Forelimb muscle (tissue), 1 donor: ENCODE measurements at places on chromosomes 16 and 17. TPM values are rescaled to one million over a fixed set of nuclear protein-coding genes. Genes with fewer than 3 reads are reported as not detected.
A peak's percentile ranks its signal among the peaks of the same experiment; 100 is the strongest.

- DNase-seq = no peak
Observed at GRCh38 chr17:79654350-79654959, 43.6 kb upstream of the RBFOX3 start.

DNA sequence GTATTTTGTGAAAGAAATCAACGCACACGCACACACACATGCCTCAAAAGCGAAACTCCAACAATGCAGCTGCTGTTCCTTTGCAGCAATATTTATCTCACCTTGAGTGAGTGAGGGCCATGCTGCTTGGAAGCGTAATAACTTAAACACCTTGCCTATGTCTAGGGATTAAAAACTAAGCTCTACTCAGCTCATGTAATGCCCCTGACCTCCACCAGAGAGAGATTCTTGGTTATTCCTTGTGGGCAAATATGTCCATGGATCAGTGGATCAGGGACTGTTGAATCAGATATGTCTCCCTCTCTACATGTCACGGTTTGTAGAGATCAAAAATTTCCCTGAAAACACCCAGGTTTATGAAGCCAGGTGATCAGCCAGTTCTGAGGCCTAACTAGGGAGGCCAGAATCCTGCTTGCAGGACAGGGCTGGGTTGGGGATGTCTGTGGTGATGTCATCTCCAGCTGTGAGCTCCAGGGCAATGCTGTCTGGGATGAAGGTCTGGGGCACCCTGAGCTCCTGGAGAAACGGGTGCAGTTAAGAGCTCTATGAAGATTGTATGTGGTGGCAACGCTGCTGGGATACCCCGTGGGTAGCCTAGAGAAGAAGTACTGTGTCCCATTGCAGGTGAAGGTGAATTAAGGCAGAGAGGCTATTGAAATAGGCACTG lies 149.4 kb downstream of the KCNJ12 start:
- DNase-seq = no peak

GRCh38 chr16:73845238-73846006 lies 451.2 kb upstream of the PSMD7 start:
- peak; percentile 8 for DNase-seq

DNA sequence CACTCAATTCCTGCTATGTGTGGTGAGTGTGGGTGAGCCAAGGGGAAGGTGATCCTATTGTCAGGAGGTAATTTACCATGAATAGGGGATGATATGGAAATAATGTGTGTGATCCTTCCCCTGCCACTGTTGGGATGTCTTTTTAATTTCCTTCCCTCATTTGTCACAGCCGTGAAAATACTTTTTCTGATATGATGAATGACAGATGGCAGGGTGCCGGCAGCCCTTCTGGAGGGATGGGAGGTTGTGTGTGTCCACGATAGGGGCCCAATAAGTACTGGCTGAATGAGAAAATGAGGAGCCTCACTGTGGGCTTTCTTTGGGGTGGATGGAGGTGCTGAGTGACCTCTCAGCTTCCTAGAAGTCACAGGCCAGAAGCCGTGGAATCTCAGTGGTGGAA lies 109.5 kb downstream of the PRKCB start:
- no peak for DNase-seq

- no peak for DNase-seq
Observed at GRCh38 chr17:80146121-80147034, 550 bp downstream of the EIF4A3 start.

DNA sequence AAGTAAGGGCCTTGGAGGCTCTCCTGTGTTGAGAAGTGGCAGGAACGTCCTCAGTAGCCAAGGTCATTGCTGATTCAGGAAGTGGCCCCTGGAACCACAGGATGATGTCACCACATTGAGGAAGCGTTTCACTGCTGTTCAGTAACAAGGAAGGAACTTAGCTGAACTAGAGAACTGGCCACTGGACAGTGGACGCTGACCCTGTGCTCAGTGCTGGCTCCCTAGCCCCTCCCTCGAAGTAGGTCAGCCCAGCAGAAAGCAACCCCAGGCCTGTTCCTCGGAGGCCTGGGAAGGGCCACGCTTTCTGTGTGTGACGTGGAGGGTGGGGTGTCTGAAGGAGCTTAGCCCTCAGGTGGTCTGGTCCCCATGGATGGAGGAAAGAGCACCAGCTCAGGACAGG lies 58.3 kb downstream of the B9D1 start:
- peak; percentile 19 for DNase-seq

DNA sequence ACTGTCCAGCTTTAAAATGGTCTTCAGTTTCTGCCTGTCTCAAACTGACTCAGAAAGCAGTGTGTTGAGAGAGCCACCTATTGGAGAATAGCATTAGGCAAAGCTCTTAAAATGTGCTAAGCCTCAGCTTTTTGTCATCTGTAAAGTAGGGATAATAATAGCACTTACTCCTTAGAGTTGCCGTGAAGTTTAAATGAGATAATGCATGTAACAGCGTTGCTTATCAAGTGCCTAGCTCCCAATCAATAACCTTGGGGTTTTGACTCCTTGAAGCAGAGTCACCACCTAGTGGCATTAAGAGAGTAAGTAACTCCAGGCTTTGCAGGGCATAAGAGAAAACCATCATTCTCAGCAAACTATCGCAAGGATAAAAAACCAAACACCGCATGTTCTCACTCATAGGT lies 163.3 kb downstream of the HS3ST2 start:
- DNase-seq = no peak

- no peak for DNase-seq
Observed at GRCh38 chr16:67188323-67188722, 1.6 kb downstream of the EXOC3L1 start.

DNA sequence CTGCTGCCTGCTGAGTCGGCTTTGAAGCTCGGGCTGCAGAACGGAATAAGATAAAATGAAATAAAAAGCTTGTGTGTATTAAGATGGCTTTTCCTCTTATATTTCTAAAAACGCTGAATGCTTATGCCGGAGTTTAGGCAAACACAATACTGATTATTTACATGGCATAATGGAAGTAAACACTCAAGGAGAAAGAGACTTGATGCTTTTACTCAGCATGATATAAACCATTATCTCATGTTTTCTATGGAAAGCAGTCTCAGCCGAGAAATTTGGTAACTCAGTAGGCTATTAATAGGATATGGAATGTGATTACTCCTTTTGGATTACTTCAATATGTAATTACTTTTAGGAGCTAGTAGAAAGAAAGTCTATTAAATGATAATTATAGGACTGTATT lies 153.3 kb downstream of the CDH11 start:
- DNase-seq = no peak

GRCh38 chr16:88992351-88993165 lies 15.6 kb upstream of the CBFA2T3 start:
- DNase-seq = no peak

GRCh38 chr16:88856828-88857727 lies at the start of the genes GALNS and TRAPPC2L:
Gene GALNS (minus strand): TSS chr16:88856947. CDS start chr16:88856877, 70 bp downstream.
Gene TRAPPC2L (plus strand): TSS chr16:88857127. CDS start chr16:88857151, 24 bp downstream.
- DNase-seq = peak; percentile 71

DNA sequence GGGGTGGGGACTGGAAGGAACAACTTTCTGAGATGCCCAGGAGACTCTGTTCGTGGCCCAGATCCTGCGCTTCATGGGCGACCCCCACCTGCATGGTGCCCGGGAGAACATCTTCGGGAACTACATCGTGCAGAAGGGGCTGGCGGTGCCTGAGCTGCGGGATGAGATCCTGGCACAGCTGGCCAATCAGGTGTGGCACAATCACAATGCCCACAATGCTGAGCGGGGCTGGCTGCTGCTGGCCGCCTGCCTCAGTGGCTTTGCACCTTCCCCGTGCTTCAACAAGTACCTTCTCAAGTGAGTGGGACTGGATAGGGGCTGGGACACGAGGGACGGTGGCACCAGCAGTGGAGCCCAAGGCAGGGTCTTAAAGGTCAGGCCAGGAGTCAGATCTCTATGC lies 37.3 kb downstream of the MYO15A start:
- no peak for DNase-seq

GRCh38 chr16:25184771-25185170 lies 32.0 kb upstream of the AQP8 start:
- no peak for DNase-seq

Gene WFIKKN1
- polyA plus RNA-seq = 0.76 TPM

Gene CTF1
- 12.8 TPM for polyA plus RNA-seq

Gene TP53TG3
- not detected for polyA plus RNA-seq

Gene PLXDC1
- 5.0 TPM for polyA plus RNA-seq

Gene INCA1
- polyA plus RNA-seq = 5.0 TPM

Gene WNK4
- 0.43 TPM for polyA plus RNA-seq

Gene CHD9NB
- 2.7 TPM for polyA plus RNA-seq
